CD8-positive, alpha-beta T cell (primary cell): ENCODE measurements at places on chromosomes 5 and 9. TPM values are rescaled to one million over a fixed set of nuclear protein-coding genes. Genes with fewer than 3 reads are reported as not detected.

DNA sequence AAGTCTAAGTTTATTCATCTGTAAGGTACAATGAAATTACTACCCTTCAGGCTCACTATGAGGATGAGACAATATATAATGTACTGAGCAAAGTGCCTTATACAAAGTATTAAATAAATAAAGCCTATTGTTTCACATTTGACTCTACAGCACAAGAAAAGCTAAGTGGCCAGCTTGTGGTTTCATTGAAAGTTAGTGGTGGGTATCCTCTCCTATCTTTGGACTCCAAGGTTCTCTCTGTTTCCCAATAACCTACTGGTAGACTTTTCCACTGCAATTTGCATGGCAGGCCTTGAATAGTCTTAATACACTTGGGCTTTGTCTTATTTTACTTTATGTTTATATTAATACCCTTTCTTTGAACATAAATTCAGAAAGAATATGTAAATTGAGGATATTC is 262.7 kb downstream of the DEPDC1B start:
- DNase-seq = no peak

DNA sequence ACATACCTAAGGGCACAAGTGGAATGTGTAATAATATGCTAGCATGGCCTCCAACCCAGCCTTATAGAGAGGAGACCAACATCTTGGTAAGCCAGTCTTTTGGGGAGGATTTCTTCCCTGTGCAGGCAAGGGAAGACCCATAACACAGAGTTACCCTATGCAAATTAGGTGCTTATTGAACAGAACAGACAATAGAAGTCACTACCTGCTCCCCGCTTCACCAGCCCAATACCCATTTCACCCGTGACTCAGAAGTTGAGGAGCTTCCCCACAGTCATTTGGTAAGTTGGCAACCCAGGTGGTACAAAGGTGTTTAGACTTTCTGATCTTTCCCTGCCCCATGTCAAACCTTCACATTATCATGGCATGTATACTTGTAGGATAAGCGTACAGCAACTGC is 44.6 kb downstream of the AOPEP start:
- no peak for DNase-seq

DNA sequence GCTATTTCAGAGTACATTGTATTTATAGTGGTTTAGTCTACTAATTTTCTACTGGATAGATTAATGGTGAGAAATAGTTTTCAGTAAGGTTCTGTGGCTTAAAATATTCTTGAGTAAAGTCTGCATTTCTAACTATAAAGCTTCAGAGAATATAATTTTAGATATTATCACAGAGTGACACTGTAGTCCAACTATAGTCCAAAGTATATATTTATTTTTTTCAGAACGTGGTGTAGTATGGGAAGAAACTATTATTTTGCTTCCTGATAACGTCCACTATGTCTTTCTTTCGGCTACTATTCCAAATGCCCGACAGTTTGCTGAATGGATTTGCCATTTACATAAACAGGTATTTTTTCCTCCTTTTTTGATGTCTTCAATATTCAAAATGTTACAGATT is 35.3 kb downstream of the MTREX start:
- DNase-seq = no peak

GRCh38 chr9:114682846-114683245 is 854 bp upstream of the TEX48 start:
- DNase-seq = no peak

GRCh38 chr9:94603259-94604160 is 9.9 kb upstream of the FBP2 start:
- peak; percentile 70 for DNase-seq

DNA sequence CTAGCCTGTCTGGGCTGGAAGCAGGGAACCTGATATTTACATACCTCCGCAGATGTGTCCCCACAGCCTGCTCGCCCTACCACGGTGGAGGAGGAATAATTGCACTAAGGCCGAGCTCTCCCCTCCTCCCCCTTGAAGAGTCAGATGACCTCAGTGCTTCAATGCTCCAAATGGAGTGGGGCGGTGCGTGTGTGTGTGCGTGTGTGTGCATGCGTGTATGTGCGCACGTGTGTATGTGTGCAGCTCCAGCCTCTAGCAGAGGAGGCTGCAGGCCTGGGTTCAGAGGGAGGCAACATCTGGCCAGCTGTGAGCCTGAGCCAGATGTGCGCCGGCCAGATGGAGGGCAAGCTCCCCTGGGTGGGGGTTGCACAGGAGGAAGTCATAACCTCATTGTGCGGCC is 90.5 kb downstream of the NRG2 start:
- DNase-seq = no peak

GRCh38 chr9:88182501-88182900 is 44.2 kb upstream of the SPATA31C2 start:
- DNase-seq = no peak

DNA sequence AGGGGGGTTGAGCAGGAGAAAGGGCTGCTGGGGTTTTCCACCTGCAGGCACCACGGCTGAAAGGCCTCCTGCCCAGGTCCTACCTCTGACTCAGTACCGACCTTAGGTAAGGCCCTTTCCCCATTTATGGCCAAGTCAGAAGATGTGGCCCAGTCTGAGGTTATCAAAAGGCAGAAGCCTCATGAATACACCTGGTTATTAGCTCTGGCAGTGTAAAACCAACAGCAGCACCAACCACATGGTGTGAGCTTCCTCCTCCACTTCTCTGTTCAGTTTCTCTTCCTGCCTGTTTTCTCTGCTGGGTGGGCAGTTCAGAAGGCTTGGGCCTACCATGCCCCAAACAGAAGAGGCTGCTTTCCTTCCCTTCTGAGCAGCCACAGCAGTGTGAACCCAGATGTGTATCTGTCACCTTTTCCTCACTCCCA is 86.9 kb downstream of the UGCG start:
- DNase-seq = no peak

DNA sequence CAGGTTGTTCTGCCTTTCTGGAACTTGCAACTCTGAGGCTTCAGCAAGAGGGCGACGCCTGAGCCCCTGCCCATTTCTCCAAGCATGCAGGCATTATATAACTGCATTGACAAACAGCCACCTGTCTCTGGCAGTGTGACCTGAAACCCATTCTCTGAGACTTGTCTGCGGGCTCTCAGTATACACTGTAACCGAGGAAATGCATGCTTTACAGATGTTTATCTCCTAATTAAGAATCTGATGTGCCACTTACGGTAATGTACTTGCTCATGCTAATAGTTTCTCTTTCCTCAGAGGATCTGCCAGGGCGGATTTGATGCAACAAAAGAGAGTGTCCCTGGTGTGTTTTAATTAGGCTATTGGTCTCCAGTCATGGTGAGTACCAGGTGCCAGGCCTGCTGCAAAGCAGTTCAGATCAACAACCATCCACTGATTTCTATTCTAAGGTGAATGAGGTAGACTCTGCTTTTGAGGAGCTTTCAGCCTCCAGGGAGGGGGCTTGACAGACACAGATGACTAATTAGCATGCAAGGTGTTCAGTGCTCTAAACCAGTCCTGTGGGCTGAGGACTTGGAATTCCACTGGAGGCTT is 593.7 kb upstream of the KLF4 start:
- no peak for DNase-seq

DNA sequence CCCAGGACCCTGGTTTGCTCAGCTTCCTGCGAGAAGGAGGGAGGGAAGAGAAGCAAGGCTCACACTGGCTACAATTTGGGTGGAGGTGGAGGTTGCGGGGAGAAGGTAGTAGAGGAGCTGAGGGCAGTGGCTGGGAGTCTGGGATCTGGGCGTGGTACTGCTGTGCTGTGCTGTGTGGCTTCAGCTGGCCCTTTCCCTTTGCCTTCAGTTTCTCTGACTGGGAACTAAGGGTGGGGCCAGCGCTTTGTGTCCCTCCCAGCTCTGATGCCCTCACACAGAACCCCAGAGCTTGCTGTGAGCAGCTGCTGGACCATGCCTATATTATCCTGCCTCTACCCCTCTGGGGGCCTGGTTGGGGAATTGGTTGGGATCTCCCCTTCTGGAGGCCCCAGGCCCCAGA is 60.9 kb downstream of the RGS3 start:
- DNase-seq = no peak

DNA sequence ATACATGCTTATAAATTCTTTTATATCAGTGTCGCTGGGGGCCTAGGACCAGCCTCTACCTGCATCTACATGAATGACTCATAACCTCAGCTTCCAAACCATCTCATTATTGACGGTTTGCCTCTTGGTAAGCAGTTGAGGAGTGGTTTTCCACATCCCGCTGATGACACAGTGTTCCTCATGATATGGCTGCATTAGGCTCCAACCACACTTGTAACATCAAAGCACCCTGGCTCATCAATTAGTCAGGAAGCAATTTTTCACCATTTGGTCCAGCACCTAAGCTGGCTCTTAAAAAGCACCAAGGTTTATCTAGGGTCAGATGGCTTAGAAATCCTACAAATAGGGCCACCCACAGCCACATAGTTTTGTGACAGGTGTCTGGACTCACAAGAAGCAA is 402.4 kb downstream of the ARHGEF28 start:
- no peak for DNase-seq

- no peak for DNase-seq
These were observed 9.3 kb downstream of the BAAT start for GRCh38 chr9:101375546-101375945.

- DNase-seq = no peak
These were observed 98.9 kb downstream of the MAN2A1 start for GRCh38 chr5:109788596-109788995.

DNA sequence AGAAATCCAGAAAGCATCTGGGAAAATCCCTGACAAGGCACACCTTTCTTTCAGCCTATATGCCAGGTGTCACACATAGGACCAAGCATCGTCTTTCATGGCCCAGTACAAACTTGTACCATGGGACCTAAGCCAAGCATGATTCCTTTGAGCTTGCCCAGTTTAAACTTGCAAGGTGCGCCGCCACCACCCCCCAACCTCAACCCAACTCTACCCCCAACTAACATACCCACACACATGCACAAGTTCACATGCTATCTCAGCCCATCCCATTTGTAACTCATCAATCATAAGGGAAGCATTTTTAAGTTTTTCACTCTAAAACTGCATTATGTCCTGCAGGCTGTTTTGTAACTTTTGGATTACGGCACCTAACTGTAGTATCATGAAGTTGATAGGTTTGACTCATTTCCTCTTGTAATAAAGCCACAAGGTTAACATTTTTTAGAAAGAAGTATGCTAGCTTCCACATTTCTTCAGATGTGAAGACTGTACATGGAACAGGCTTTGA is 145.9 kb upstream of the FST start:
- DNase-seq = no peak

DNA sequence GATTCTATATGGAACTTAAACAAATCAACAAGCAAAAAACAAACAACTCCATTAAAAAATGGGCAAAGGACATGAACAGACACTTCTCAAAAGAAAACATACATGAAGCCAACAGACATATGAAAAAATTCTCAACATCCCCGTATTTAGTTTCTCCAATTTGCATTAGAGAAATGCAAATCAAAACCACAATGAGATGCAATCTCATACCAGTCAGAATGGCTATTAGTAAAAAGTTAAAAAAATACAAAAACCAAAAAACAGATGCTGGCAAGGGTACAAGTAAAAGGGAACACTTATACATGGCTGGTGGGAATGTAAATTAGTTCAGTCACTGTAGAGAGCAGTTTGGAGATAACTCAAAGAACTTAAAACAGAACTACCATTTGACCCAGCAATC is 342.1 kb upstream of the NUDT12 start:
- DNase-seq = no peak

DNA sequence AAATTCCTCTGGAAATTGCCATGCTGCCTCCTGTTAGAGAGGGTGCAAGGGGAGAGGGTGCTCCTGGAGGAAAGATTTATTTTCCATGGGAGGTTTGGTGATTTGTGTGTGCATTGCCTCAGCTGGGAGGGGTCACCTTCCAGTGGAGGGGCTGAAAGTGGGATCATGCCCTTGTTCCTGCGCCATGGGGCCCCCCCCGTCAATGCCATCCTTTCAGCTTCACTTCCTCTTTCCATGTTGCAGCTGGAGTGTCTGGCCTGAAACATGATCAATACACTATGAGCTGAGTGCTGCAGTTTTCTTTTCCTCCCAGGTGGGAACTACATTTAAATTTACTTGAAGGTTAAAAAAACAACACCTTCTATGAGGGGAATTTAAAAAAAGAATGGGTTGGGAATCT is 176.8 kb downstream of the MELK start:
- no peak for DNase-seq

DNA sequence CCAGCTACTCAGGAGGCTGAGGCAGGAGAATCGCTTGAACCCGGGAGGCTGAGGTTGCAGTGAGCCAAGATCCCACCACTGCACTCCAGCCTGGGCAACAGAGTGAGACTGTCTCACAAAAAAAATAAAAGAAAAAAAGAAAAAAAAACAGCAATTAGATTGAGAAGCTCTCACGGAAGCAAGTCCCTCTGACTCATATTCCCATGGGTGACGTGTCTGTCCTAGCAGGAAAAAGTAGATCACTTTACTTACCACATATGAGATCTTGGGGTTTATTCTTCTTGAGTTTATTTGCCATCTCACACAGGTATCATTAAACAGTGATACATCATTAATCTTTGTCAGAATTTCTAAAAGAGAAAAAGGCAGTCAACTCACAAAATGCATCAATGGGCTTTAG is 62.6 kb downstream of the SUSD1 start:
- DNase-seq = no peak

DNA sequence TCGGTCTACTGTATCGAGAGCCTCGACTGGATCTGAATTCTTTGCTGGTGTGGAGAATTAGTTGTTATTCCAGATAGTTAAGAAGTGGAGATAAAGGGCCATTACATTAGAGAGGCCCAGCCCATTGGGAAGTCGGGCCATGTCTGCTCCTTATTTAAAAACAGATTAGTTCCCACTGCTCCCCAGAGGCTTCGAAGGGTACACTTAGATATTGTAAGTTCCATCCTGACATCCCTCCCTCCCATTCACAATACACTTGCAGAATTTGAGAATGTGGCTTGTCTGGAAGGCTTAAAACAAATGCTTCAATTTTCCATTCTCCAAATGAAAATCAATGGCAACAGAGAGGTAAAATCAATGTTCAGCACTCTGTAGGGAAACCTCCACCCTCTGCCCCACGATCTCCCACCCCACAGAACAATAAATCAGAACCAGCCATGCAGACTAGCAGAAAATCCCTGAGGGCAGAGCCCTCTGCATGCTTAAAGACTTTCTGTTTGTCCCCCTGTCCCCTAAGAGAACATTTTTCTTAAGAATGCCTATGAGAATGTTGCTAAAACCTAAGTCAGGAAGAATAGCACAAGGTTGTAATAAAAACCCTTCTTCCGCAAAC is 364.1 kb downstream of the SPOCK1 start:
- no peak for DNase-seq

- peak; percentile 15 for DNase-seq
These were observed 14.2 kb upstream of the FRRS1L start for GRCh38 chr9:109181284-109181683.

ARHGEF37 gene
- total RNA-seq = not detected

SNX24 gene
- total RNA-seq = 0.33 TPM

GARIN3 gene
- total RNA-seq = not detected

CARTPT gene
- total RNA-seq = not detected

FTMT gene
- total RNA-seq = not detected

HTR1A gene
- not detected for total RNA-seq

EIF4E1B gene
- total RNA-seq = not detected

ABO gene
- total RNA-seq = not detected
